ENCODE measurements at places on chromosomes 16 and 17.

- DNase-seq: no peak
These were observed 77.4 kb upstream of the TOB1 start for GRCh38 chr17:50943575-50943933.

DNA sequence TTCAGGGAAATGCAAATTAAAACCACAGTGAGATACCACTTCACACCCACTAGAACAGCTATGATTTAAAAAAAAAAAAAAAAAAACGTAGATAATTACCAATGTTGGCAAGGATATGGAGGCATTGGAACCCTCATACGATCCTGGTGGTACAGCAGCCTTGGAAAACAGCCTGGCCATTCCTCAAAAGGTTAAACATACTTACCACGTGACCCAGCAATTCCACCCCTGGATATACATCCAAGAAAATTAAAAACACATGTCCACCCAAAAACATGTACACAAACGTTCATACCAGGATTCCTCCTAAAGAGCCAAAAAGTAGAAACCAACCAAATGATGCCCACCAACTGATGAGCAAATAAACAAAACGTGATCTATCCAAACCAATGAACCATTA lies 68.1 kb downstream of the GAS7 start:
- DNase-seq: no peak

DNA sequence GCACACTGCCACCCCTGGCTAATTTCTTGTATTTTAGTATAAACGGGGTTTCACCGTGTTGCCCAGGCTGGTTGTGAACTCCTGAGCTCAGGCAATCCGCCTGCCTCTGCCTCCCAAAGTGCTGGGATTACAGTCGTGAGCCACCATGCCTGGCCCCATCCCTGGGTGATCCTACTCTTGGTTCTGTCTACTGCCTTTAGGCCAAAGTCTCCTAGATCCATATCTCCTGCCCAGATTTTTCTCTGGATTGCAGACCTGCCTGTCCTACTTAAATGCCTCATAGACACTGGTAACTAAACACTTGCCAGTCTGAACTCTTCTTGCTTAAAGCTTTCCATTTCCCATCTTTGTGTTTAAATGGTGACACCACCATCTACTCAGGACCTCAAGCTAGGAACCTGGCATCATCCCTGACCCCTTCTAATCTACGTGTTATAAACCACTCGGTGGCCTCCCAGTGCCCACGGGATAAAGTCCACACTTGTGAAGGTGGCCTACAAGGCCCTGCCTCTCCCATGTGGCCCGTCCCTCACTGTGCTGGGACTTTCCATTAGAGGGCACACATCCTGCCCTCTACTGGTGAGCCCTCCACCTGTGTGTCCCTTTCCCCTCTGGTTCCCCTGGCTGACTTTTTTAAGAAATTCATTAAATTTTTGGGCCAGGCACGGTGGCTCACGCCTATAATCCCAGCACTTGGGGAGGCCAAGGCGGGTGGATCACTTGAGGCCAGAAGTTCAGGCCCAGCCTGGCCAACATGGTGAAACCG lies 51.1 kb downstream of the USP43 start:
- DNase-seq: no peak

DNA sequence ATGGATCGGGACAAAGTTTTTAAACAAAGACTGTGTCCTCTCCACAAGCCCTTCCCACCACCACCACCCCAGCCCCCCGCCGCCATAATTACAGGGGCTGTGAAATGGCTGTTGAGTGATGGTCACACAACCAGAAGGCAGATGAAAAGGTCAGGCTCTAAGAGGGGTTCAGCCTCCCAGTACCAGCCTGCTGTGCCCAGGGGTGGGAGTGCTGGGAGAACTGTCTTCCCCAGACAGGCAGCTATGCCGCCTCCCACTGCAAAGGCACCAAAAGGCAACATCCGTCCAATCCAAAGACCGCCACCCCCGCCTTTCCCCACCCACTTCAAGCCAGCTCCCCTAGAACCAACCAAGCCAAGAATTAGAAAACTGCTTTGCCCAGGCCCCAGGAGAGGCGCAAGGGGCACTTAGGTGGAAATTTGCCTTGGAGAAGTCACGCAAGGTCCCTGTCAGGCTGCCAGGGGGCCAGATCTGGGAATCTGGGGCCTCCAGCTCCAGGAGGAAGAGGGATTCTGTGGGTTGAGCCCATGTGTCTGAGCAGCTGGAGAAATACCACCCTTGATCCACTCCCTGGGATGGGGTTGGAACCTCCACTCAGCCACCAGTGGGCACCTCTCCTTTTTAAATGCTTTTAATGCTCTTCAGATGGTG lies 14.4 kb downstream of the CARHSP1 start:
- DNase-seq: no peak

DNA sequence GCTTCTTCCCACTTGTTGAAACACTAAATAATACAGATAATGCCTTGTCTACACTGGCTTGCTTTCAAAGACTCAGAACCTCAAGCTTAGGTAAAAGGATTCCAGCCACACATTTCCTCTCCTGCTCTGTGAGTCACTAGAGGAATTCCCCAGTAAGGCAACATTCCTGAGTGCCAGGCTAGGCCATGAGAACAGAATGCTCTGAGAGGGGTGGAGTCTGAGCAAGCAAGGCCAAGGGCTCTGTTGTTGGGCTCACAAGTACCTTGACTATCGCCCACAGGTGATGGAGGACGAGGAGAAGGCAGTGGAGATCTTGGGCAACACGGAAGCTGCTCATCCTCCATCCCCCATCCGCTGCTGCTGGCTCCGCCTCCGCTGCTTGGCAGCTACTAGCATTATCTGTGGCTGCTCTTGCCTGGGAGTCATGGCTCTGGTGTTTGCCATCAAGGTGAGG lies 6.7 kb upstream of the PHKG2 start:
- DNase-seq: no peak

DNA sequence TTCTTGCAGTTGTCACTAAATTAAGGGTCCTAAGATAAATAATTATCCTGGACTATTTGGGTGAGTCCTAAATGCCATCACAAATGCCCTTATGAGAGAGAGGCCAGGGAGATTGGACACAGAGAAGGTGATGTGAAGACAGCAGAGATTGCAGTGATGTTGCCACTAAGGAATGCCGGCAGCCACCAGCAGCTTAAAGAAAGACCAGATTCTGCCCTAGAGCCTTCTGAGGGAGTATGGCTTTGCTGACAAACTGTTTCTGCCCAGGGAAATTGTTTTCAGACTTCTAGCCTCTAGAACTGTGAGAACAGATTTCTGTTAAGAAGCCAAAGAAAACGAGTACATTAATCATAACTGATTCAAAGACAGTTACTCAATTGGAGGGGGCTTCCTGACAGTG lies 10.0 kb upstream of the ZNF23 start:
- DNase-seq: no peak

- DNase-seq: peak; percentile 48
These were observed 5.8 kb downstream of the DHX38 start for GRCh38 chr16:72099377-72099818.

GRCh38 chr17:79815836-79816461 lies 19.1 kb upstream of the CBX8 start:
- no peak for DNase-seq

DNA sequence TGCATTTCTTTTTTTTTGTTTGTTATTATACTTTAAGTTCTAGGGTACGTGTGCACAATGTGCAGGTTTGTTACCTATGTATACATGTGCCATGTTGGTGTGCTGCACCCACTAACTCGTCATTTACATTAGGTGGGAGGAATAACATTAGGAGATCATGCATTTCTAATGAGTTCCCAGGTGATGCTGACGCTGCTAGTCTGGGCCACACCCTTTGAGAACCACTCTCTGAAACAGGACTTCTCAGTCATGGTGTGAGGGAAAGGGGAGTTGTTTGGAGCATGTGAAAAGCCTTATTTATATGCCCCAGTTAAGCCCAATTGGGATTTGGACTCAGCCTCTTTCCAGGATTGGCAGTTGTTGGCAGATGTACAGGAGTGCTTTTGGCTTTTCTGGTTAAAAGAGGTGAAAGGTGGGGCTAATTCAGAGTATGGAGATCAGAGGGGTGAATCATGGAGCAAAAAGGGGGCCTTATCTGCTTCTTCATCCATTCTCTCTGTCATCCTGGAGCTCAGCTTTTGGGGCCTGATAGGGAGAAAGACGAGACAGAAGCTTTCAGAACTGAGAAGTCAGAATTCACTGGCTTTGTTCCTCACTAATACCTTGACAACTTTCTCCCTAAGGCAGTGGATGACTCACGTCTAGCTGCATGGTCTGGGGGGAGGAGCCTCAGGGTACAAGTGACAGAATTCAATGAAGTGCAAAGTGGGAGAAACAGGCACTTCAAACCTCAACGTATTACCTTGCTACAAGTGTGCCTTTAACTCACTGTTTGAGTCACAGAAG lies 180.0 kb upstream of the CACNG3 start:
- peak; percentile 25 for DNase-seq
